Cerebellar nuclear complex (tissue), 1 donor: ENCODE measurements at places on chromosomes 7 and 10.
A peak's percentile ranks its signal among the peaks of the same experiment; 100 is the strongest.

GRCh38 chr10:58508316-58508715 lies 4.4 kb upstream of the BICC1 start:
- no peak for DNase-seq

- DNase-seq, result no peak
Observed at GRCh38 chr10:42969147-42969546, 107.7 kb upstream of the RET start.

DNA sequence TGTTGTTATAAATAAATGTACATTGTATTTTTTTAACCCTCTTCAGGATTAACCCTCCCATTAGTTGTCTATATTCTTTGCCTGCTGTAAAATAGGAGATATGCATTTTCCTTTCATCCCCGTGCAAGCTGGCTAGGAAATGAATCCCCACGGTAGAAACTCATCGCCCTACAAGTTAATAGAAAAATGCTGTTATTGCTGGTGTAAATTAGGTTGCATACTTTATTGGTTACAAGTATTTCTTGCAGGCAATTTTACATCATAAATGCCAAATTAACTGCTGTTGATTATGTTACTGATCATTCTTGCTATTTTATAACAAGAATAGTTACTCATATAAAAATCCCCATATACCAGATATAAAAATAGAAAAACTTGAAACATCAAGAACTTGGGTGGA lies 454.2 kb upstream of the KLF6 start:
- no peak for DNase-seq

DNA sequence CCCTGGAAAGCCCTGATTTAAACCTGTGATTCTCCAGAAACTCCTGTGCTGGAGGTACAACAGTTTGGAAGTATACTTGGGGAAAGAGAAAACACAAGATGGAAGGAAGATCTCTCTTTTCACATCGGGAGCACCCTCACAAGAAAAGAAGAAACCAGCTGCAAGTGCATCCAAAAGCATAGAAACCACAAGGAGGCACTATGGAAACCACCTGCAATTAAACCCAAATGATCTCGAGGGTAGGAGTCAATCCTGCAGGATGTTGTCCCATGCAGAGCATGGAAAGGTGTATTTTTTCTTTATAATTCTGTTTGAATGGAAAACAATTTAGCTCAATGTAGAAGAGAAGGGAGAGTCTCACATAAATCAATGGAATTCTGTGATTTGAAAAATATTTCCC lies 210.5 kb downstream of the TWIST1 start:
- DNase-seq, result no peak

- DNase-seq, result no peak
Observed at GRCh38 chr7:2760098-2760889, 72.3 kb downstream of the AMZ1 start.

DNA sequence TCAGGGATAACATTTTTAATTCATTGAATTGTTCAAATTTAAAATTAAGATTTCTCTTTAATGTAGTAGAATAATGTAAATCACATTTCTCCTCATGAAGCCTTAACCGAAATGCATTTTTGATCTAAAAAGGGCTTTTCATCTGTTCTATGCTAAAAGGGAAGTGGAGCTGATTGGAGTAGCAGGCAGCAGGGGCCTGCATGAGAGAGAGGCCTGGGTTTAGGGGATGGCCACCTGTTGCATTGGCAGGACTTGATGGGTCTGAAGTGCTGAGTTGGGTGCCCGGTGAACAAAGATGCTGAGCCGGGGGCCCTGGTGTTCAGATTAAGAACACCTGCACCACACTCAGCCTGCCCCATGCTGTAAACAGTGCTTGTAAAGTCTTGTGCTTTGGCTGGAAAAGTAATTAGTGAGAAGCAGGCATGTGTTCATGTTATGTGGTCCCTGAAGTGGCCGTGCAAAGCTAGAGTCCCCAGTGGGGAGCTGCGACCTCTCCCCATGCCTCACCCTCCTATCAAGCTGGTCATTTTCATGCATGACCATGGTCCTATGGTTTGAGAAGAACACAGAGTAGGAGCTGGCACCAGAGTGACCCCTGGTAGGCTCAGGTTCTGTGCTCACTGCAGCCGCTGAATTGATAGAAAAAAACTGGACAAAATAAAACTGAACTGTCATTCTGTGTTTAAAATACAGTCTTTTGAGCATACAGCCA lies 124.3 kb downstream of the ADCY1 start:
- no peak for DNase-seq

DNA sequence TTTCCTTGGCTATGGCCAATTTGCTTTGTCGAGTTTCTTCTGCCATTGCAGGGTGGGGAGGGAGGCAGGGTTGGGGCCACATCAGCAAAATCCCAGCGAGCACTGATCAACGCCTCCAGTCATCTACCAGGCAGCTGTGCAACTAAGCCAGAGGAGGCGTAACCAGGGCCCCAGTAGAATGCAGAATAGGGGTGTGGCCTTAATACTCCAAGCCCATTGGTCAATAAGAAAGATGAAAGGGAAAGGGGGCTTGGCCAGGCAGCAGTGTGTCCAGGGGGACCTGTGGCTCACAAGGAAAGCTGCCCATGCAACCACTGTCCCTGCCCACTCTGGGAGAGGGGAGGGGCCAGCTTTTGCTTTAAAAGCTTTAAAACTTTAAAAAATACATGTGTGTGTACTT lies 21.5 kb upstream of the GGCT start:
- DNase-seq, result no peak

- no peak for DNase-seq
Observed at GRCh38 chr10:62653254-62653653, 151.3 kb upstream of the ADO start.

- DNase-seq, result no peak
Observed at GRCh38 chr7:129341816-129342806, 92.1 kb upstream of the STRIP2 start.

DNA sequence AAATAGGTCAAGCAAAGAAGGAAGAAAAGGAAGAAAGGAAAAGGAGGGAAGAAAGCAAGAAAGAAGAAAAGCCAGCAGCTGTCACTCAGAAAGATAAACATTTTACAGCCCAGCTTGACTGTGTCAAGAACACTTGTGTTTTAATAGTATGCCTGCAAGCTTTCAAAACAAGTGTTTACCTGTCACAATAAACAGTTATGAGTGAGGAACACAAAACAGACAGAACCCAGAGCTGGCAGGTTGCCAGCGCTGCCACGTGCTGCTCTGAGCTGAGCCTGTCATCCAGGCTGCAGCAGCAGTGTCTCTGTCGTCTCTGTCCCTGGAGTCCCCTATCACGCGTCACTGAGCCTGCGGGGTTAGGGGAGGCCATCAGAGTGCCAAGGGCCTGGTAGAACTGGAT lies 827.6 kb upstream of the AUTS2 start:
- no peak for DNase-seq

DNA sequence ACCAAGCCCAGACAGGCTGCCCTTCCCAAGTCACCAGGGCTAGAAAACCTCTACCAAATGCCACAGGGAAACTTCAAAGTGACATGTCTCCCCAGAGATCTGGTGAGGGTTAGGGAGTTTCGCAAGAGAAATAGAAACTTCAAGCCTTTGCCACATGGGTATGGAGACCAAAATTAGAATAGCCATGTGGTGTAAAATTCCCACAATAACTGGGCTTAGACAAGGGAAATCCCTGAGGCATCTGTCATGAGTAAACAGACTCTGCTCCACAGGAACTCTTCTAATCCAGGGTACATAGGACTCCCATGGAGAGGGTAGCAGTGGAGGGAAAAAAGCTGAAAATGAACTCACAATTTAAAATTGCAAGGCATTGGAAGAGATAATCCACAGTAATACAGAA lies 14.3 kb downstream of the ADAM12 start:
- no peak for DNase-seq

DNA sequence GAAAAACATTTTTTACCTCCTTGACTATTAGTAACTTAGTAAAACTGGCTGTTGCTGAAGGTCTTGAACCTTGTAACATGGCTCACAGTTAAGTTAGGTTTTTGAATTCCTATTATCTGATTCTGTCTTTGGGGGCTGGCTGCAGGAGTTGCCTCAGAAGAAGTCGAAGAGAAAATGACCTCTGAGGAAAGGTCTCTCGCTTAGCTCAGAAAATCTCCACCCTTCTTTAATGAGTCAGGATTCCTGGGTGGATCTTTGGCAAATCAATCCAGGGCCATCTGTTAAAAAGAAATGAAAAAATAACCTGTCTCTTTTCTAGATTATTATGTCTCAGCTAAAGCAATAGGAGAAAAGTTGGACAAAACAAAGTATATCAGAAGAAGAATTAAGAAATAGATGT lies 267.8 kb upstream of the SEMA3C start:
- DNase-seq, result no peak

DNA sequence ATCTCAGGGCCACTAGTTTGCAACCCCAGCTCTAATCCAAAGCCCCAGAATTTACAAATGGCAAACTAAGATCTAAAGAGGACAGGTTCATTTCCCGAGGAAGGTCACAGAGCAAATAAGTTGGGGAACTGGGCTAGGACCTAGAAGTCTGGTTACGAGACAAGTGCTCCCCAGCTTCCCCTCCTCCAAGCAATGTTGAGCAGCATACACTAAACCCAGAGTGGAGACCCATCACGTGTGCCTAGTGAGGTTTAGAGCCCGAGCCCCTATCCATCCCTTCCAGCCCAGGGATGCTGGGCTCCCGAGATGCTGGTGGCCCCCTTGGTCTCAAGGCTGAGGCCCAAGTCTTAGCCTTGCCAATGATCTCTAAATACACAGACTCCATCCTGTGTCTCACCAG lies 209.5 kb upstream of the ZMIZ1 start:
- DNase-seq, result no peak

GRCh38 chr7:14487701-14488395 lies 414.7 kb downstream of the DGKB start:
- no peak for DNase-seq

GRCh38 chr10:14952851-14953423 lies 959 bp downstream of the DCLRE1C start:
- DNase-seq, result no peak

DNA sequence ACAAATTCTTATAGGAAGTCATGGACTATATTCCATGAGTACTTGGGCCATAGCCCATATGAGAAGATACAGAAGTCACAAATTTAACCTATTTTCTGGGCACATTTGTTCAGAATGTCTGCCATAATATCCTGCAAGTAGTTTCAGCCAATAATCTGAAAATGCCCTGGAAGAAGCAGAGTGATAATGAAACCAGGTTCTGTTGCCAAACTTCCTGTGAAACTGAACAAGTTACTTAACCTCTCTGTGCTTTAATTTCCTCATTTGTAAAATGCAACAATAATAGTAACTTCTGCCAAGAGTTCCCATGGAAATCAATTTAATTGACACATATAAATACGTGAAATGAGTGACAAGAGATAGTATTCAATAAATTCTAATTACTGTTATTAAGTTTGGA lies 88.8 kb downstream of the SEMA3C start:
- no peak for DNase-seq

GRCh38 chr7:55053651-55054571 lies 35.1 kb downstream of the EGFR start:
- DNase-seq, result no peak

GRCh38 chr7:34747867-34748727 lies 90.1 kb downstream of the NPSR1 start:
- DNase-seq, result peak; percentile 12
